Ureter (tissue), 1 donor: ENCODE measurements at places on chromosomes 12 and 14.

DNA sequence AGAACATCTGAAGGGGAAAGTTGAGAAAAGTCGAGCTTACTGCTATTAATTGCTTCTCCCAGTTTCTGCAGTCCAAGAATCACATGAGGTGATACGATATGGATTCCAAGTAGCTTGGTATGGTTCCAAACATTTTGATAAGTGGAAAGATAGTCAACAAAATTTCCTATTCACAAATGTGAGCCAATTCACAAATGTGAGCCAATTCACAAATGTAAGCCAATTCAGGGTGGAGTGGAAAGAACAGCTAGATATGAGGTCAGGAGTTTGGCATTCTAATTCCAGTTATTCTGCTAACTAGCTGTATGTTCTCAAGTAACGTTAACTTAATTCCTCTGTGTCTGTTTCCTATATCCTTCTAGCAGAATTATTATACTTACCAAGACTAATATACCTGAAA lies 37.6 kb upstream of the DHRS4 start:
- no peak for DNase-seq

- DNase-seq: no peak
Measured at GRCh38 chr14:95485222-95485819, 31.1 kb downstream of the SYNE3 start.

GRCh38 chr14:78561074-78561473 lies 390.9 kb downstream of the NRXN3 start:
- DNase-seq: no peak

DNA sequence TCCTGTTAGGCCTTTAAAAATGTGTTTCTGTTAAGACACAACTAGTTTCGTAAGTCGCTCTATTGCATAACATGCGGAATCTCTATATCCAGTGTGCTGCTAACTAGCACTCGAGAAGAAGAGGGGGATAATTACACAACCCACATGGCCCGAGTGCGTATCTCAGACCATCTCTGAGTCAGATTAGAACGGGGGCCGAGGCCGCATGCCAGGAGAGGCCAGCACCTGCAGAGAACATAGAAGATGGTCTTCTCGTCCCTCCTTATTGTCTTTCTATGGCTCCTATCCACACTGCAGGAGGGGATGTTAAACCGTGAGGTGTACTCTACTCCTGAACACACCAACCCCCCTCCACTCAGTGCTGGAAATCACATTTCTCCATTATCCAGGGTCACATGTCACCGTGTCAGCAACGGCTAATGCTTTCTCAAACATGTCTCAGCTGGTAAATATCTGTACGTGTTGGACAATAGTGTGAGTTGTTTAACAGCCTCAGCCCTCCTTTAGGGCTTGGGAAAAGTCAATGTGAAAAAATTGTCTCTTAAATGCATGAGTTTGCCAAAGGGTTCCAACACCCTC lies 56.3 kb downstream of the CCDC88C start:
- DNase-seq: peak; percentile 71

DNA sequence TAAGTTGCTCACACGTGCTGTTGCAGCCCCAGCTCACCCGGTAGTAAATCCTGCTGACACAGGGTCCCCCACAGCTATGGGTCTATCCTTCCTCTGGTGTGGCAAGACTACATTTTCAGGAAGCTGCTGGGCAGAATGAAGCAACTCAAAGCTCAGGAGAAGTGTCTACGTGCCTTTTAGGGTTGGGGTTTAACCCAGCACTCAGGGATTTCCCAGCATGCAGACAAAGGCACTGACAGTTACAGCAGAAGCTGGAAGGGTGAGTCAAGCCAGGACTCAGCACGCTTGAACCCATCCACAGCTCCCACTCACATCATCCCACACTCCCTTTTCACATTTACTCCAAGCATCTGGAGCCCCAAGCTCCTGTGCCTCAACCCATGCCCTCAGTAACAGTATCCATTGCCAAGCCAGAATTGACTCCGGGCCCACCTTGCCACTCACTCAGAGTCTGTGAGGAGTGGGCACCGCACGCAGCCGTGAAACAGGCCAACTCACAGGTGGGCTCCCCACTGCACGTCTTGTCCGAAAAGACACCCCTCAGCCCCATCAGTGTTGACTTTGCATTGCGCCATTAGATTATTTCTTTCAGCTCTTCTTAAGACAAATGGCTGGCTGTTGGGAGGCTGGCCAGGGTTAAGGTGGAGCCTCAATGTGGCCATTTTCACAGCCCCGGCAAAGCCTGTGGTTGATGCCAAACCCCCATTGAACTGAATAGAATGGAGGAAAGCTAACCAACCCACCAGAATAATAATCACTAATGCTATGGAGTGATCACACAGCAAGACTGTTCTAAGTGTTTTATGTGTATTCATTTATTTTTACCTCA lies 59.6 kb downstream of the ZFP36L1 start:
- no peak for DNase-seq

DNA sequence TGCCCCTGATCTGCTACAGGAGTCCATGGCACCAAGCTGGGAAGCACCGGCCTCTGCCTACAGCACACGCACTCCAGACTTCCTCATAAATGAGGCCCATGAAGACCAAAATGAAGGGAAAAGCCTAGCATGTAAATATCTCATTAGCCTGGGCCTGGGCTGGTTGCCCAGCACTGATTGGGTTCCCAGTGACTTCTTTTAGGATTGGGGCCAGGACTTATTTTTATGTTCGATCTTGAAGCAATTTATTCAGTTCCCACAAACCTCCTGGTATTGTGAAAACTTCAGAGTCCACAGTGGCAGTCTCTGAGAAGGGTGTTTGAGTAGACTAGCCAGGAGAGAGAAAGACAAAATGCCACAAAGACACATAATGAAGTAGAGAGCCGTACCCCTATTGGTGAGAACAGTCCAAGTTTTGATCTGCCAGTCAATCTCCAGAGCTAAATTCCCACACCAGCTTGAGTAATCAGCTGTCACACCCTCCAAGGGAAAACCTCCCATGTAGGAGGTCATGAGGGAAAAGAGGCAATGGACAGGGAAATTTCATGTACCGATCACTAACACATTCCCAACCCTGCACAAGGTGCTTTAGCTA lies 78.2 kb downstream of the PHLDA1 start:
- no peak for DNase-seq

DNA sequence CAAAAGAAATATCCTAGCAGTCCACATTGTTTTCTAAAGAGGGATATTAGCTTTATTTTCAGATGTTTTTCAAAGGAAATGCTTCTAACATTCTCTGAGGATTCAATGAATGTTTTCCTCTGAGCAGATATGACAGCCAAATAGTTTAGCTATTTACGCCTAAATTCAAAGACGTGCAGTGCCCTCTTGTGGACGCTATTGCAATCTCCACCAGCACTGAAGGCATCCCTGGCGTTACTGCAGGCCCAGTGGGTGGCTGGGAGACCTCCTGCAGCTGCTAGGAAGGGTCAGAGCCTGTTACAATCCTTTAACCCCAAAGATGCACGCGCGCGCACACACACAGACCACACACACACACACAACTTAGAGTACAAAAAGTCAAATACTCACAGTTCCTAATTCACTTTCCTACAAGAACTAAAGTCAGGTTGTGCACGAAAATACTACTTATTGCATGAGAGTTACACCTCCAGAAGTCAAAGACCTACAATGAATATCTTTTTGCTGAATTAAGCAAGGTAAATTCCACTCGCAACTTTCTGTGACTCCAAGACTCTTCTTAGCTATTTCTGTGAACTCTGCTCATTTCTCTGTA lies 589.3 kb upstream of the TMEM132C start:
- peak; percentile 72 for DNase-seq

DNA sequence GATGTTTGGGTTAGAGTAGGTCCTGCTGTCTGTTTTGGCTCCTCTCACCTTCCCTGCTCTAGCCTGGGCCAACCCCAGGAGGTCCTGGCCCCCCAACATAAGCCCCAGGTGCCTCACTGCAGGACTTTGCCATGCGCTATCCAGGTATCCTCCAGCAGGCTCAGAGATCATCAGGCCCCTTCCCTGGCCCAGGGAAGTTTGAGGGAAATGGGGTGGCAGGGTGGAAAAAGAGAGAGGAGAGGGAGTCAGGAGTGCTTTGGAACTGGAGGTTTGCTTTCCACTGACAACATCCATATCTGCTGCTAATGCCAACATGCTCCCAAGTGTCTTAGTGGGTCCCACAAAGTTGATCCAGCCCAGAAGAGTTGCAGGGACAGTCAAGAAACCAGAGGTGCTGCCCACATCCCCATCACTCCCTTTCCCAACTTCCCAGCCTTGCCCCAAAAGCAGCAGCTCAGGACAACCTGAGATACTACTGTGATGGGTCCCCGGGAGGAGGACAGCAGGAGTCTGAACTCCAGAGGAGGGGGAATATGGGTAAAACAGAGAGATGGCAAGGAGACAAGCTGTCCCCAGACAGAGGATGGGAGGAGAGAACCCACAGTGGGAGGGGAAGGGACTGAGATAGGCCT lies 677 bp downstream of the TNS2 start:
- DNase-seq: peak; percentile 43

- DNase-seq: no peak
Measured at GRCh38 chr14:105205673-105206208, 24.6 kb upstream of the NUDT14 start.

GRCh38 chr14:44370727-44371126 lies 136.4 kb downstream of the FSCB start:
- DNase-seq: no peak

DNA sequence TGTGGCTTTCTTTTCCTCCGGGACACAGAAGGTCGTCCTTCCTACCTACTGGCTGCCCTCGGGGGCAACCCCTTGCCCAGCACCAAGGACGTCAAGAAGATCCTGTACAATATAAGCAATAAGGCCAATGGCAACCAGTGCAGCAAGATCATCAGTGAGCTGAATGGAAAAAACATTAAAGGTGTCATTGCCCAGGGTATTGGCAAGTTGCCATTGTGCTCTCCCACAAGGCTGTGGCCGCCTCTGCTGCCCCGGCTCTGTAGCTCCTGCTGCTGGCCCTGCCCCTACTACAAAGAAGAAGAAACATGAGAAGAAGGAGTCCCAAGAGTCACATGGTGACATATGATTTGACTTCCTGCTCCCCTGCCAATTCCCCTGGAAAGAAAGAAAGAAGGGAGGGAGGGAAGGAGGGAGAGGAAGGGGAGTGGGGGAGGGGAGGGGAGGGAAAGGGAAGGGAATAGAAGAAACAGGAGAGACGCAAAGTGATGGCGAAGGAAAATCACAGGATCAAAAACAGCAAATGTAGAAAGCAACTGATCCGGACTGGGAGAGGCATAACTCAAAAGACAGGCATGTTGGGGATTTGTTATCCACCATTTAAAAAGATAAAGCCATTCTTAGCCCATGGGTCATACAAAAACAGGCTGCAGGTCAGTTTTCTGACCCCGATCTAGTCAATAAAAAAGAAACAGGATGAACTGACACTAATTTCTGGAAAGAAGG lies 61.3 kb upstream of the RESF1 start:
- peak; percentile 44 for DNase-seq

DNA sequence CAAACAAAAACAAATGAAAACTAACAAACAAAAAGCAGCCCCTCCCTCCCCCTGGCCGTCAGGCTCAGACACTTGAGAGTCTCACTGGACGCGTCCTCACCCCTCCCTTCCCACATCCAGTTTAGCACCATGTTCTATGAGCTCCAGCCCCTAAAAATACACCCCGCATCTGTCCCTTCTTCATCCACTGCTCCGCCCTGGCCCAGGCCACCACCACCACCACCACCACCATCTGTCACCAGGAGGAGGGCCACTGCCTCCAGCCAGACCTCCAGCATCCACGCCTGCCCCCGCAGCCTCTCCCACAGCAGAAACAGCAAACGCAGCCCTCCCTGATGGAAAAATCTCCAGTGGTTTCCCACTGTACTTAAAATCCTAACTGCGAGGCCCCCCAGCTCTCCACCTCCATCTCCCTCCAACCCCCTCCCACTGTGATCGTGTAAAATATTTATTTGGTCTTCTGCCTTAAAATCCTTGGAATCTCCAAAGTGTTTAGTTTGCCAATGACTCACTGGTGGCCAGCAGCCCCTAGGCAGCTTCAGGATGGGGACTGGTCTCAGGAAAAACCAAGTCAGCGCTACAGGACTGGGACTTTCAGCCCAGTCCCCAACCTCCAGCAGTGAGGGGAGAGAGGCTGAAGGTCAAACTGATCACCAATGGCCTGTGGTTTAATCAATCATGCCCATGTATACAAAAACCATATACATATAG lies 95.1 kb downstream of the SCARB1 start:
- DNase-seq: no peak

- DNase-seq: no peak
Measured at GRCh38 chr14:46451800-46452199, 199.8 kb downstream of the RPL10L start.

- no peak for DNase-seq
Measured at GRCh38 chr14:96754845-96755184, 42.4 kb upstream of the VRK1 start.

GRCh38 chr12:52380271-52380694 lies 5.2 kb downstream of the KRT84 start:
- no peak for DNase-seq

GRCh38 chr14:68309616-68310015 lies 483.3 kb downstream of the ZFP36L1 start:
- no peak for DNase-seq

DNA sequence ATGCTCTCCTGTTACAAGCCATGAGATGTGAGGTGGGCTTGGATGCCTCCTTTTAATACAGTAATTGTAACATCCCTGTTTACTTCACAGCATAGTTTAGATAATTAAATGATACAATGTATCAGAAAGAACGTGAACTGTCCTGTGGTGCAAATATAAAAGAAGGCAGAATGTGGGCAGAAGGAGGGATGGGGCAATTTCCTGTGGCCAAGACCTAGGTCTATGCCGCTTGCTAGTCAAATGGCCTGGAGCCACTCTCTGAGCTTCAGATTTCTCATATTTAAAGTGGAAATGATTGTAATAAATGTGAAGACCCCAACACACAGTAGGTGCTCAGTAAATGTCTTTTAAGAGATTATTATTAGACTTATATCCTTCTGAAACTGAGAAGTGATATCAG lies 24.0 kb upstream of the EVL start:
- DNase-seq: no peak

GRCh38 chr12:61880186-61880585 lies 380.0 kb upstream of the USP15 start:
- DNase-seq: no peak

DNA sequence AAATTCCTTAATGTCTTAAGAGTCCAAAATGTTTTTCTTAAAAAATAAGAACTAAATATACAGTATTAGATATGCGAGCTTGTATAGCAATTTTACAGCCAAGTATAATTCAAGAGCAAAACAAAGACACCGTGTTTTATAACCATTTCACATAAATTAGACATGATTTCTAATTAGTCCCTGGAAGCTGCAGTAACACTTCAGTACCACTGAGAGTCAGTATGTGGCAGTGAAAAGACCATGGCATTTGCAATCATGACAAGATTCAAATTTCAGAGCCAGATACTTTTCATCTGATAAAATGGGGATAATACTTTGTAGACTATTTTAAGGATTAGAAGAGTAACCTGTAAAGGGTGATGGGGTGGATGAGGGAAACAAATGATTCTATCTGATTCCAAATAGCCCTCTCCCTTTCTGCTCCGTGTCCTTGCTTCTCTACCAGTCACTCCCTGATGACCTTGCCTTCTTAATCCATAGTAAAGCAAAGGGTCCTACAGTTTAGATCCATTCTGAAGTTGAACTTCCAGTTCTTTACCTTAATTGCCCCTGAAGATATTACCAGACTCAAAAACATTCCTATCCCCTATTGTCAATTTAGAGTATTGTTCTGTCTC lies 145.4 kb upstream of the ABCD2 start:
- DNase-seq: no peak

GRCh38 chr12:122079532-122080081 lies 1.1 kb downstream of the MLXIP start:
- DNase-seq: no peak

- no peak for DNase-seq
Measured at GRCh38 chr14:105343194-105343593, 28.6 kb downstream of the PACS2 start.
